ENCODE measurements at places on chromosomes 3 and 15.
A peak's percentile ranks its signal among the peaks of the same experiment; 100 is the strongest.

DNA sequence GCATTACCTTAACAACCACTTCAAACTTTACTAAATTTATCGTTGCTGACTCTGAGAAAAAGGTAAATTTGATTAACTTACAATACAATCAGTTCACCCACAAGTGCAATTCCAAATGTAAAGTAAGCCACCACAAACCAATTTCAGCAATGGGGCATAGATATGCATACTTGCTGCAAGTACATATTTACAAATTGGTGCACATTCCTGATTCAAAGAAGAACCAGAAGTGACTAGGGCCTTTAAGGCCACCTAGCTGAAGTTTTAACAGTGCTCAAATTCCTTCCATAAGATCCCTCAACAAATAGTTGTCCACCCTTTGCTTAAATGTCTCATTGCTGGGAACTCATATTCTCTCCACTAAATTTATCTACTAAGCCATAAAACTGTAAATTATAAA is 67.2 kb downstream of the INO80 start:
- no peak for DNase-seq

GRCh38 chr3:179768080-179768479 is 115.2 kb downstream of the USP13 start:
- DNase-seq, result peak; percentile 87

- peak; percentile 66 for DNase-seq
Observed at GRCh38 chr3:52532517-52532837, 1.2 kb downstream of the NT5DC2 start.

- no peak for DNase-seq
Observed at GRCh38 chr3:52392216-52392930, 52.5 kb downstream of the SEMA3G start.

- DNase-seq, result no peak
Observed at GRCh38 chr15:93477188-93477587, 388.2 kb upstream of the RGMA start.

DNA sequence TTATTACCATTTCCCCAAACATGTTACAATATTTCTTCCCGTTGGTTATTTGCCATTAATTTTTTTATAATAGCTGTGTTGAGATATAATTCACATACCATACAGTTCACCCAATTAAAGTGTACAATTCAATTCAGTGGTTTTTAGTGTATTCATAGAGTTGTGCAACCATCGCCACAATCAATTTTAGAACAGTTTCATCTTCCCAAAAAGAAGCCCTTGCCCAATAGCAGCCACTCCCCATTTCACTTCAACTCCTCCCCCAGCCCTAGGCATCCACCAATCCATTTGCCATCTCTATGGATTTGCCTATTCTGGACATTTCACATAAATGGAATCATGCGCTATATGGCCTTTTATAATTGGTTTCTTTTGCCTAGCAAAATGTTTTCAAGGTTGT is 225.1 kb downstream of the EPHB1 start:
- DNase-seq, result no peak

DNA sequence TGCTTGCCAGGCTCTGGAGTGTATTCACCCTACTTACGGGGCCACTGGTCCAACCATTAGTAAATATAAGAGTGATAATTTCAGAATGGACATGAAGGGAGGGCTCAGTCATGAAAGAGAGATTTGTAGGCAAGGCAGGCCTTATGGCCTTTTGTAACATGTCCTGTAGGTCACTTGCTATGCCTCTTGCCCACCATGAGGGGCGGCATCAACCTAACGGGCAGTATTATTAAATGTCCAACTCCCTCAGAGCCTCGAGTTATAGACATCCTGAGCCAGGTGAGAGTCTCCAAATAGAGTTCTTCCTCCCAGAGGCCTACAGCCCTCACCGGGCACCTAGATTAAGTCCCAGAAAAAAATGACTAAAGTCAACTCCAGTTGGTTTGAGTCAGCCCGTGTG is 30.2 kb downstream of the ONECUT1 start:
- no peak for DNase-seq

- DNase-seq, result no peak
Observed at GRCh38 chr15:60731583-60732130, 252.7 kb upstream of the ICE2 start.

- DNase-seq, result no peak
Observed at GRCh38 chr3:46481636-46482035, 16.1 kb upstream of the RTP3 start.

- DNase-seq, result no peak
Observed at GRCh38 chr15:47027322-47027946, 689.9 kb upstream of the SEMA6D start.

- no peak for DNase-seq
Observed at GRCh38 chr3:183266454-183266853, 13.4 kb downstream of the B3GNT5 start.

DNA sequence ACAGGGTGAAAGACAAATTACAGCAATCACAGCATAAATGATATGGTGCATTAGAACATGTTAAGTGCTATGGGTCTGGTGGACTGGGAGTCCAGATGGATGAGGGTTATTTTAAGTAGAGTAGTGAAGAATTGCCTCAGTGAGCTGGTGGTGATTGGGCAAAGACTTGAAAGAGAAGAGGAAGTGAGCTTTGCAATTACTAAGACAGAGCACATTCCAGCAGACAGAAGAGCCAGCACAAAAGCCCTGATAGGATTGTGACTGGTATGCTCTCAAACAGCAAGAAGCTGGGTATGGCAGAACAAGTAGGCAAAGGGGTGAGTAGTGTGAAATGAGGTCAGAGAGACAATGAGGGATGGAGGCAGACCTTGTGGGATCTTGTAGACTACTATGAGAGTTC is 2.1 kb upstream of the ACKR4 start:
- DNase-seq, result no peak

DNA sequence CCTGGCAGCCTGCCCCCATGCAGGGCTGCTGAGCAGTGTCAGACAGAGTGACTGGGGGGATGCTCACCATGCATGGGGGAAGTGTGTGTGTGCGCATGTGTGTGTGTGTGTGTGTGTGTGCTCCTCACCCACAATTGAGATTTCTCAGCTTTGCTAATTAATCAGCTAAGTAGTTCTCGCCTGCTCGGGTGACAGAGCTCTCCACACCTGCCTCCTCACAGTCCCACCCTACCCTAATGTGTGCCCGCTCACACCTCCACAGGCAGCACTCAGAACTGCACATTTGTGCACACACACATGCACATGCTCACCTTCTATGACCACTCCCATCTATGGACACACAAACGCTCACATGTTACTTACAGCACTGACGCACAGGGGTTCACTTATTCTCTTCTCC is 37.3 kb downstream of the CACNA2D2 start:
- DNase-seq, result no peak

- no peak for DNase-seq
Observed at GRCh38 chr15:88989578-88989977, 76.4 kb upstream of the MFGE8 start.

- DNase-seq, result no peak
Observed at GRCh38 chr15:69781411-69782125, 316.1 kb downstream of the TLE3 start.

- DNase-seq, result peak; percentile 17
Observed at GRCh38 chr15:32656091-32656490, 14.6 kb downstream of the SCG5 start.

GRCh38 chr3:12585970-12586369 is 29.1 kb downstream of the MKRN2 start:
- no peak for DNase-seq

GRCh38 chr15:49720261-49720660 is 99.4 kb downstream of the DTWD1 start:
- DNase-seq, result no peak

GRCh38 chr3:173025941-173026340 is 115.1 kb downstream of the SPATA16 start:
- DNase-seq, result no peak

DNA sequence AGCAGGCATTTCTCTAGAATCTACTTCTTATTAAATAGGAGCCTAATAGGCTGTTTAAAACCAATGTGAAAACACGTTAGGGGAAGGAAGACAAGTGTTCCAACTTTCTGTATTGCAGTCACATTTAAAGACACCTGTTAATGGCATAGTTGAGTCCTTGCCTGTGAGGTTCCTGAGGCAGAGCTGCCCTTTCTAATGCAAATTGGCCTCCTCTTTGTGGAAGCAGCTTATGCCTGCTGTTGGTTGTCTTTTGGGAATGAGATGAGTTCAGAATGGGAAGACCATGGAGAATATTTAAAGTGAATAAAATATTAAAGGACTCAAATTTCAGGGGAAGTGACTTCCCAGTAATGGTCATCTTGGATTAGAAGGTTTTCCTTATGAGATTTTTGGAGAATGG is 51.2 kb downstream of the NEK11 start:
- DNase-seq, result no peak

DNA sequence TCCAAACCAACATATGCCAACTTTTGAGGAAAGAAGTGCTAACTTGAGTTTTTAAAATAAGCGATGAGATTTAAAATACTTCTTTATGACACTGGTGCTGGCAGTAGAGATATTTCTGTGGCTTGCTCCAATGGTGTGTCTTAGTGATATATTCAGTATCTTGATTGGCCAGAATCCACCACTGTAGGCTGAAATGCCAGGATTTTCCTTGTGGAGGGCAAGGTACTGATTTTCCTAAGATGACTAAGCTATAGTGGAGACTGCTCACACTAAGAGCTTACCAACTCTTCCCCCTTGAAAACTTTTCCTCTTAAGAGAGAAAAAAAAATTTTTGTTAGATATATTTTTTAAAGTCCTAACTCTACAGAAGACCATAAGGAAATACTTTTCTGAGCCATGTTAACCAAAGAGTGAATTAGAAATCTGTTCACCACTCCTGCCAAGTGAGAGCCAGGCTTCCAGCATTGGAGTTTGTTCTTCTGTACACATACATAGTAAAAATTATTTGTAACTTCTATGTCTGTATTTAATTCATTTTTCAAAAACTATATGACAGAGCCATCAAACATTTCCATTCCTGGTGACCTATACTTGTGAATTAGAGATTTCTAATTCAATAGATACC is 109.1 kb downstream of the PPP2R3A start:
- no peak for DNase-seq

GRCh38 chr15:38486936-38487335 is 33.0 kb downstream of the FAM98B start:
- DNase-seq, result no peak

DNA sequence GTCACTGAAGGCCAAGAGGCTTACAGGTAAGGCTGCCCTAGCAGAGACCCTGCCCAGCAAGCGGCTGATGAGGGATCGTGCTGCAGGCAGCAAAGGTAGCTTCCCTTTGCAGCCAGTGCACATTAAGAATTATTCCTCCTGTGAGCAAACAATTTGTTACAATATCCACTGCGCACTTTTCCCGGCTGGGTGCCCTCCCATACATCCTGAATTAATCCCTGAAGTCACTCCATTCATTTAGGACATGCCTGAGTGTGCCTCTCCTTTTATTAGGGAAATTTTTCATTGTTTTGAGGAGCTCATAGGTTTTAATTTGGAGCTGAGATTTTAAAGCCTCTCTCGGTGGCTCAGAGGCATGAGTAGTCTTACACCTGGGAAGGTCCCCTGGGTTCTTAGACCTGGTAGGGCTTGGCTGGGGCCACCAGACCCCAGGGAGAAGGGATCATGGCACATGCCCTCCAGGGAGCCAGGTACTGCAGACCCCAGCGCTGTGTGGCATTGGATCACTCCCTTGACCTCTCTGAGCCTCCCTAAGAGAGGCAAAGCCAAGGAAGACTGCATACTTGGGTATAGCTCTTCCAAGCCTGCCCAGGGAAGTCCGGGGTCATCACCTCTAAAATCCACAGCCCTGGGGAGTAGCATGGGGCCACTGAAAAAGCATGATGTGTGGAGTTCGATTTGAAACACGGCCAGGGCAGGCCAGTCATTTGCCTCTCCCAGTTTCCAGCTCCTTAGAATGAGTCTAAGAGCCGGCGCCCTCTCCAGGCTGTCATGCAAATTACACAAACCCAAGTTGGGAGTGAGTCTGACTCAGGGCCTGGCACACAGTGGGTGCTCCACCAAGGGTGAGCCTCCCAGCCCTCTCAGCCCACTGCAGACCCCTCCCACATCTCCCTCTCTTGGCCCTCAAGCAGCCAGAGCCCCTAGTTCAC is 151.9 kb upstream of the LINGO1 start:
- DNase-seq, result peak; percentile 28

DNA sequence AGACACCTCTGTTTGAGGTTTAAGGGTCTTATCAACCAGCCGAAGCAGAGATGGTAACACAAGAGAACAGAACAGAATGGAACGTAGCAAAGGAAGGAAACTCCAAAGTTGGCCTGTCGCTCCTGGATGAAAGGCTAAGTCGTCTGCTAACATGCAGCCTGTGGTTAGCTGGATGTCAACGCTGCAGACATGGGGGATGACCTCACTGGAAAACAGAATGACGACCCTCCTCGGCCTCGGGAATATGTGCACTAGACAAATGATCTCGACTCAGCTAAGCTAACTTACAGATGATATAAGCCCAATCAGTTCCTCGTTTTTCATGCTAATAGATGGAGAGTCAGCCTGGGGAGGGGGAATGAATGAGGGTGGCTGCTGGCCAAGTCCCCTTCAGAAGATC is 177.8 kb upstream of the LRTM1 start:
- DNase-seq, result no peak

DNA sequence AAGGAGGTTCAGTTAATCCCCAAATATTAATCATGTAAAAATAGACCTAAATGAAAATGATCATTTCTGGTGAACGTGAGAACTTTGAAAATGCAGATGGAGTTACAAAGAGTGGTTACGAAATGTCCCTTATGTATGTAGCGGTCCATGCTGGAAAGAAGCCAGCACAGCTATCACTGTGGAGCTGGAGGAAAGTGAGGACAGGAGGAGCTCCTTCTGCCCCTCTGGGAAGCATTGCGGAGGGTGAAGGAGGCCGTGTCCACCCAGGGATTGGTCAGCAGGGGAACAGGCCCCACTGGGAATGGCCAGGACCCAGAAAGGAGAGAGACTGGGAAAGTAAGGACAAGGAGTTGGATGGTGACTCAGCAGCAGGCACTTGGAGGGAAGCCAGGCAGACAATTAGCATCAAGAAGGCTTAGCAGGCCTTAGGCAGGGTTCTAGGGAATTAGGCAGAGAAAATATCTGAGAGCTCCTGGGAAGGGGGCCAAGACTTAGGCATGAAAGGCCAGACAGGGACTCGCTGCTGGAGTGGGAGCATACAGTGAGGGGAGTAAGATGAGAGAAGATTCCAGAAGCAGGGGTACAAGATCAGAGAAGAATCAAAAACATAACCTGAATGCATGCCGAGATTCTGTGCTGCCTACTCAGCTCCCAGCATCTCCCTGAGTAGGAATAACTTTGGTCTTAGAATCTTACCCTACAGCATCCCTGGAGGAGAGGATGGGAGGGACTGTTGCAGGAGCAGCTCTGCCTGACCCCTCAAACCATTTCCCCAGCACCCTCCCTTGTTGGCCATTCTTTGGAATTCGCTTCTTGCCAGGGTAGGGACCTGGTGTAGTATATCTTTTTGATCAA is 171.0 kb upstream of the UMPS start:
- peak; percentile 17 for DNase-seq

GRCh38 chr15:52523192-52523591 is 5.5 kb downstream of the MYO5A start:
- no peak for DNase-seq
